ENCODE measurements at places on chromosomes 2 and 18.

DNA sequence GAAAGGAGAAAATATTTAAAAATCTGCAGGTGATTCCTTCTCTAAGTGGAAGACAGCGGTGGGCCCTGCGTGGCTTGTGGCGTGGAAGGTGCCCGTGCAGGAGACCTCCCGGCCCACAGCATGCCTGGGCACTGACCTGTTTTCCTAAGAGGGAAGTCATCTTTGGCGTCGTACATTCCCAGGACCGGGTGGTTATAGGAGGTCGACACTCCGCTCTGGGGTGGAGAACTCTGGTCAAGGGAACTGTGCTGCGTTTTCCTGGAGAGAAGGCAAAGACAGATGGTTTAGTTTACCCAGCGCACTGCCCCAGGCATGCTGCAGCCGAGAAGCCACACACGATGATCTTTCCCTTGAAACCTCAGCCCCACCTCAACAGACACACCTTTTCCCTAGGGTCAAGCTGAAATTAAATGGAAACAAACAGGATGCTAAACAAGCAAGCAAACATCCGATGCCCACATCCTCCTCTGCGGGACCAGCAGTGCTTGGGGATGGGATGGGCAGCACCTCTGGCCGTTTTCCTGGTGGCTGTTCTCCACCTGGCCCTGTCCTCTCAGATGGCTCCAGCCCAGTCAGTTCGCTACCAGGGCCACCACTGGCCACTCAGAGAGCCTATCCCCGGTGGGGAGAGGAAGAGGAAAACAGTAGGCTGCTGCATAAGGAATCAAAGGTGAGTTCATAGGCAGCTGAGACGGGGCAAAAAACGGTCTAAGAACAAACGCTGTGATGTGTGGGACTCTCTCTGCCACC, 244.1 kb downstream of the HDAC4 start:
- DNase-seq: no peak

GRCh38 chr2:106339132-106339531, 129.1 kb downstream of the RGPD3 start:
- no peak for DNase-seq

- no peak for DNase-seq
Measured at GRCh38 chr2:46837704-46838103, 77.9 kb downstream of the MCFD2 start.

DNA sequence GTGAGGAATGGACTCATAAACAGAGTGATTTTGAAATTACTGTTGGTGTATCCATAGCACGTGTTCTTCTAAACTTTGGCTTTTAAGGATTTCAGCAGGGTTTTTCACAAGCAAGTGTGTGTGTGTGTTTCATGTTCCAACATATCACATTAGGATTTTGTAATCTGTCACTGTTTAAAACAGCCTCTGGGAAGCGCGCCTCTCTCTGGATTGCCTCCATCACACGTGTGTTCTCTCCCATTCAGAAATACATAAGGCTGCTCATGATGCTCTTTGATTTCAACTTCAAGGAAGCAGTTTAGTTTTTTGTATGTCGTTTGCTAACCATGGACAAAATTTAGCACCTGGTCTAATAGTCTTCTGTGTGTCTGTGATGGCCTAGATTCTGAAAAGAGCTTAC, 370.4 kb downstream of the MTX2 start:
- no peak for DNase-seq

GRCh38 chr2:130390460-130391057, 34.7 kb downstream of the PTPN18 start:
- no peak for DNase-seq
